ENCODE measurements at places on chromosomes 2 and 18.

DNA sequence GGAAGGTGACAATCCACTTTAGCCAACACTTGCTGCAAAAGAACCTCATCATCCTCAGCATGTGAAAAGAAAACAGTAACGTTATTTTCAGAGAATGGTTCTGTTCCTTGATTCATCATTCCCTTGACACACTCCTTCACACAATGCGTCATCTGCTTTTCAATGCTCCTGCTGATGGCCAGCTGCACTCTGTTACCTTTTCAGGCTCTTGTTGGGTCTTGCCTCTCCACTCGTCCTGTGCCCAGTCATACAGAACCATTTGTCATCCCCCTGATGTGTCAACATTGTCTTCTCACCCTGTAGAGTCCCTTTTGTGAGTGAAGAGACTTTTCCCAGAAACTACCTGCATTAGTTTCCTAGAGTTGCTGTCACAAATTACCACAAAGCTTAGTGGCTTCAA lies 12.2 kb upstream of the DTNA start:
- no peak for DNase-seq

DNA sequence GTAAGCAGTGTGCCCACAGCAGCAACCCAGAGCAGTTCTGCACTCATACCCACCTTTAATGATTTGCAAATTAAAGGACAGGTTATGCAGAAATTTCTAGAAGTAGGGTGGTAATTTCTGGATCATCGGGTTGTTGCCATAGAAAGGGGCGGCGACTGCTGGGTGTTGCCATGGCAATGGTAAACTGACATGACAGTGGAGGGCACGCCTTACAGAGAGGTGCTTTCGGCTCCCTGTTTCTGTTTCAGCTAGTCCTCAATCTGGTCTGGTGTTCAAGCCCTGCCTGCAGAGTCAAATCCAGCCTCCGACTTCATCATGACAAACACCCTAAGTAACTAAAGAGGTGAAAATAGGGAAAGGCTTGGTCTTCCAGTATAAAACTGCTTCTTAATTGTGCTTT lies 667.7 kb downstream of the SOCS6 start:
- DNase-seq, result no peak

- no peak for DNase-seq
These were observed 133.6 kb downstream of the KCNE4 start for GRCh38 chr2:223185638-223186037.

- peak; percentile 64 for DNase-seq
These were observed 36.2 kb downstream of the LRRFIP1 start for GRCh38 chr2:237663517-237664110.

- no peak for DNase-seq
These were observed 27.7 kb upstream of the CPS1 start for GRCh38 chr2:210528716-210529115.

DNA sequence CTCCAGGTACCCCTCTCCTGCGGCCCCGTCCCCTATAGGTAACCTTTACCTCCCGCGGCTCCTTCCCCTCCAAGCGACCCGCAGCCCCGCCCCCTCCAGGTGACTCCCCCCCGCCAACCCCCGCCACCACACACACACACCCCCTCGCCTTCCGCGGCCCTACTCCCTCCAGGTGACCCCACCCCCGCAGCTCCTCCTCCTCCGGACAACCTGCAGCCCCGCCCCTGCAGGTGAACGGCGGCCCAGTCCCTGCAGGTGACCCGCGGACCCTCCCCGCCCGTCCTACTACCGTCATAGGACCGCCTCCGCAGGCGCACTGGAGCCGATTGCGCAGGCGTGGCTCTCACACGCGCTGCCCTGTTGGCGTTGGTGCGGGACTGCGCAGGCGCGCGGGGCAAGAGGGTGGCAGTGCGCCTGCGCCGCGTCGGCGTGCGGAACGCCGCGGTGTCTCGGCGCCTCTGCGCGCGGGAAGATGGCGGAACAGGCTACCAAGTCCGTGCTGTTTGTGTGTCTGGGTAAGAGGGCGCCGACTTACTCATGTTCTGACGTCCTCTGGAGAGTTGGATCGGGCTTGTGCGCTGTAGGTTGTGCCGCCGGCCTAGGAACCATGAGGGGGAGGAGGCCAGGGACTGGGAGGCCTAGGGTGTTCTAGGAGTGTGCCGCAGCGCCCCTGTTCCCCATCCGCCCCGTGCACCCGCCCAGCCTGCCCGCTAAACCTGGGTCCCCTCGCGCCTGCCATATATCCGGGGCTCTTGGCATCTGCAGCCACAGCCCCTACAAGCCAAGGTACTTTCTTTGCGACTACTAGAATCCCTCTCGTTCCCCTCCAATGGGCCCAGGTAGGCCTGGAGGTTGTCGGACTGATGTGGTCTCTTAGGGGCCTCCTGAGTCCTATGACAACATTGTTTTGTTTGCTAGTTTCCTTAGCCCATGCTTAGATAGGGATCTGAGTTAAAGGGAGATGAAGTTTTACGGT lies at the start of gene ACP1:
Gene ACP1, plus strand, starts transcription at position 455 of the 976 bp plus-strand sequence. Its CDS starts 18 bp downstream, at position 473.
- DNase-seq, result peak; percentile 97

GRCh38 chr18:45522371-45522770 lies 92.9 kb upstream of the SLC14A2 start:
- no peak for DNase-seq

DNA sequence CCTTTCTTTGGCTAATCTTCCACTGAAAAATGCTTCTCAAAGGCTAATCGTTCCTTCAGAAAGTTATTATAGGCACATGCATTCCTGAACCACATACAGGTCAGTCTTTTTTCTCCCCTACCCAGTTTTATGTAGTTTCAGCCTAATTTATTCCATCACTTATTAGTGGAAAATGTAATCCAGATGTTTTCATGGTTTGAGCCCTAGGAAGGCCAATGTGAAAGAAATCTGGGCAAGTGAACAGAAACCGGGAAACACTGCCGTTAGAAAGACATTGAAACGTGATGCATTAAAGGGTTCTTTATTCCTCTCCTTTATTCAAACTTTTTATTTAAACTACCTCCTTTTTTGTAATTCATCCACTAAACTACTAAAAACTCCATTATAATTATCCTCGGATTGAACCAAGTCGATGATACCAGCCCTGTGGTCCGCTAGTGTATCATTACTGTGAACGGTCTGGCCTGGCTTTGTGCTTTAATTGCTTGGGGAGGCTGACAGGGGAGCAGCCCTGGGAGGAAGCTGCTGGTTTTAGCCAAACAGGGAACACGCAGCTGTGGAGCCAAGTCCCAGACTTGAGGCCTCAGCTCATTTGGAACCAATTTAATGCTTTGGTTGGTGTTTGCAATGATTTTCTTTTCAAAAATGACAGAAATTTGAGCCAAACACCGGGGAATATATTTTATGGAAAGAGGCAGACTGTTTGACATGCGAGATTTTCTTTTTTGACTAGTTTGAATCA lies 149.2 kb downstream of the ARHGAP28 start:
- no peak for DNase-seq

DNA sequence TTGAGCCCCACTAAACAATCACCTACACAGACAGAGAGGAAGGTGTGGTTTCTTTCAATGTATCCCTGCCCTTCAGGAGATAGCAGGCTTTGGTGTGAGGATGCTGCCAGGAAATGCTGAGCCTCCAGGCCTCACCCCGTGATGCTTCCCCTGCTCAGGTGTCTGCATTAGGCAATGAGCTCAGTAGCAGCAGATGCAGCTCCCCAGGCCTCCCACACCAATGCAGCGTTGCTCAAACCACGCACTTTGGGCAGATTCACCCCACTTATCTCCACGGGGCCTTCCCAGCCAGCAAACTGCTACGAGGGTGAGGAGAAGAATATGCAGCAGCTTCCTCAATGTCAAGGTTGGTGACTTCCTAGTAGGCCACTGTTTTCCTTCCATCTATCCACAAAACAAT lies 229.3 kb upstream of the PXDN start:
- no peak for DNase-seq

DNA sequence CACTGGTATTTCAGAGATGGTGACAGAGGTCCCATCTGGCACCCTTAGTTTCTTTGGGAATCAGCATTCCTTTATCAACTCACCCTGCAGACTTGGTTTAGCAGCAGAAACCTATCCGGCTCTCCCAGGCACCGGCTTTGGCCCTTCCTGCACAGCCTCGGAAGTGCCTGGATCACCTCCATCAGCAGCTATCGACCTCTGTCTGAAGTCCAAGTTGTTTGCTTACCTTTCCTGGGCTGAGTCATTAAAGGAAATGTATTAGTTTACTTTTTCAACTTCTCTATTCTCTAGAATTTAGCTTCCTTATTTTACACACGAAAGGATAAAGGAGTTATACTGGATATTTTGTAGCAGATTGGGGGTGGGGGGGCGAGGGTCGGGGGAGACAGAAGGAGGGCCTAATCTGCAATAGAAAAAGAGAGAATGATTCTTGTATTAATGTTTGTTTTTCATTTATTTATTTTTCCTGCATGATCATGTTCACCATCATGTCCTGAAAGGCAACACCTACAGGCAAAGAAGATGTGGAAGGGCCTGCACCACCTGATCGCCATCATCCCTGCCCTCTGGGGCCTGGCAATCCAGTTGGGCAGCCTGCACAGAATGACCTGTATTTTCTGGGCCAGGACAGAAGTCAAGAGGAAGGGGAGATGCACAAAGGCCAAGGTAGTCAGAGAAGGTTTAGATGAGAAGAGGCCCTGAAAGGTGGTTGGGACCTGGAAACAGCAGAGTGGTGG lies 22.1 kb upstream of the MAT2A start:
- no peak for DNase-seq

GRCh38 chr2:120288016-120288373 lies 35.3 kb downstream of the RALB start:
- no peak for DNase-seq

- no peak for DNase-seq
These were observed 65.1 kb upstream of the SLC25A52 start for GRCh38 chr18:31825772-31826171.

DNA sequence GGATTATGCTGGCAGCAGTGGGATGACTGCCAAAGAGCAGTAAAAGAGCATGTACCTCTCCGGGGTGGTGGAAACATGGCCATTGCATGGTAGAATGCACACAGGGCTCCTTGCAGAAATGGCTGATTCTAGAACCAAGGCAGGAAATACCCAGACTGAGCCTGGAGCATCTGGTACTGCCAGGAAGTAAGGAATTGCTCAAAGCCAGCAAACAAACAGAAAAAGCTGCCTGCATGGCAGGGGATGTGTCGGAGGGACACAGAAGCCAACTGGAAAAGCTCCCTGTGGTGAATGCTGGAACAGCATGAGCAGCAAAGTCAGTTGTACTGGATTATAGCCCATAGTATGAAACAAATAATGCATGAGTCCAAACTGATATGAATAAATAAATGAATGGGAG lies 78.0 kb upstream of the NFATC1 start:
- no peak for DNase-seq

DNA sequence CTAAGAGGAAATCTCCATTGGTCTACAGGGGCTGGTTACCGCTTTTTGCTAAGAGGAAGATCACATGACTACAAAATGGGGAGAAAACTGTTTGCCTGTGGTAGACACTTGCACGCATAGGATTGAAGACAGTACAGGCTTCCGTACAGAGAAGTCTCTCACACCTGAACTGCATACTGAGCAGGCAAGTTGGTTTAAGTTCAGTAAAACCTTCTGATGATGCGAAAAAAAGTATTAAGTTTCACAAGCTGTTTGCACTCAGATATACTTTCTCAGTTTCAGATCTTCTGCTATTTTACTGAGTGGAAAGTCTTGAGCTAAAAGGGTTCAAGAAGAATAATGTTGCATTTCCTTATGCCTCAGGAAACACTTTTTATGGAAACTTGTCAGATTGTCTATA lies 292.2 kb upstream of the MC4R start:
- no peak for DNase-seq
